MG63 (cell line): ENCODE measurements at places on chromosomes 6 and 20. TPM values are rescaled to one million over a fixed set of nuclear protein-coding genes. Genes with fewer than 3 reads are reported as not detected.

DNA sequence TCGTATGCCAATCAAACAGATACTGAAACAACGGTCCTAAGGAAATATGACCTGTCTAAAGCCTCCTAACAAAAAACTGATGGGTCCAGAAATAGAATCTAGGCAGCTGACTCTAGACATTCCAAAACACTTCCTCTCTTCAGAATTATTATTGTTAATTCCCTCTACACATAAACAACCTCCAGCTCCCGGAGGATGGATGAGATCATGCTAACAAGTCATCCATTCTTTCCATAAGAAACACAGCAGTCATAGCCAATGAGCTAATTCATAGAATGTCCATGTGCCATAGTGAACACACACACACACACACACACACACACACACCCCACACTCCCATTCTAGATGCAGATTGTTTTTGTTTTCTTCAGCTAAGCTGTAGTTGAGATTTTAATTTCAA is 44.3 kb downstream of the HDGFL1 start:
- peak; percentile 62 for DNase-seq

GRCh38 chr6:74750826-74751225 is 455.0 kb downstream of the COL12A1 start:
- DNase-seq, result no peak

- DNase-seq, result no peak
These were observed 1.6 kb downstream of the RAET1G start for GRCh38 chr6:149921361-149921760.

GRCh38 chr20:52242237-52243230 is 51.0 kb upstream of the ZFP64 start:
- DNase-seq, result no peak

GRCh38 chr6:109194880-109195279 is 99.6 kb downstream of the CEP57L1 start:
- no peak for DNase-seq

- peak; percentile 25 for DNase-seq
These were observed 443.5 kb downstream of the PREX1 start for GRCh38 chr20:48384147-48384818.

DNA sequence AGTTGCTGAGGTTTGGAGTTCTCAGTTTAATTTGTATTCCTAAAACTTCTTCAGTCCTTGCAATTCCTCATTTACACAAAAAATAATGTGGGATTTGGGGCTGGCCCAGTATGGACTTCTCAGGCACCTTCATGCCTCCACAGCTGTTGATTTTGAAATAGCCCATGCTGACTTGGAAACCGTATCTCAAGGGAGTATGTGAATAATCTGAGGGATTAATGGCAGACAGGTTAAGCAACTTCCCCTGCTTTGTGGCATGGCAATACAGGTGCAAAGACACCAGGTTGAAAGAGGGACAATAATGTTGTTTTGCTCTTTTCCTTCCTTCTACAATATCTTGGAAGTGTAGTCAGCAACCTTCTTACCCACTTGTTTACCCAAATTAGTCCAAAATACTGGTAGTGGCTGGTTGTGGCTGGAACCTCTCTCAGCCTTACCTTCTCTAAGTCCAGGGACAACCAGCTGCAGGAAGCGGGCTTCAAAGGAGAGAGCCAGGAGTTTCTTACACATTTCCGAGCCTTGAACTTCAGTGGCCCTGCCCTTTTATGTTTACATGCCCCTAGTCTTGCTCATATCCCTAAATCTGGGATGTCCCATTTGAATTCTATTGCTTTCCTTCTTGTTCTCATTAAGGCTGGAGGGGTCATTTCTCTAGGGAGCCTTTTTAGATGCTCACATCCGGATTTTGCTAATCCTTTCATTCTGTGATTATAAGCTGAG is 44.1 kb upstream of the ADGRF1 start:
- DNase-seq, result no peak

DNA sequence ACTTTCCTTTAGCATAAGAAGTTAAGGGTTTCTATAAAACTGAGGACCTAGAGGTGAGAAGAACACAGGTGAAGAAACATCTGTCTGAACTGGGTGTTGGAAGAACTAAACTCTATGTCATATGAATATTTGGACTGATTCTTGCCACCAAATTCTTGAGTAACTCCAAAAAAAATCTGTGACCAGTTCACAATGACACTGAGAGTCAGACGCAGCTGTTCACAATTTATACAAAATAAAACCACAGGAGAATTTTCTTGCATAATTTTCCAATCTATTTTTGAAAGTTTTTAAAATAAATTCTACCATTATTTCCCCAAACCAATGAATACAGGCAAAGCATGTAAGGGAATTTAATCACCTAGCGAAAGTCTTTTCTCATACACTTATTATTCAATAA is 148.1 kb upstream of the TCF21 start:
- no peak for DNase-seq

The C6orf118 gene
- total RNA-seq, result not detected in 2 replicates

The LY6G5C gene
- total RNA-seq, result not detected in 2 replicates
